ENCODE measurements at places on chromosomes 6 and 20. TPM values are rescaled to one million over a fixed set of nuclear protein-coding genes. Genes with fewer than 3 reads are reported as not detected.

LAMA2 gene
- 0.42 TPM for total RNA-seq

COL20A1 gene
- total RNA-seq: 0.57 TPM

CALHM4 gene
- not detected for total RNA-seq

TBX18 gene
- total RNA-seq: 20.5 TPM

CDSN gene
- total RNA-seq: not detected

TMEM151B gene
- total RNA-seq: 0.05 TPM

HLA-DRB1 gene
- not detected for total RNA-seq

Data from A549 treated with CORT108297 at 1 μM for 4 hours (cell line).